Activated T-helper 2 cell treated with anti-CD3 and anti-CD28 coated beads, Interferon-gamma antibody, Interleukin-2, Interleukin-4, amounts not matched to agents 10 μg/mL and 5 μg/mL and 100 μg/mL, durations not matched to agents 14 hours and 24 hours and 36 hours (primary cell): ENCODE measurements at places on chromosomes 2 and 18. TPM values are rescaled to one million over a fixed set of nuclear protein-coding genes. Genes with fewer than 3 reads are reported as not detected.

Gene CCDC141
- total RNA-seq, result 3.6 and 4.2 TPM in 2 replicates

- no peak for DNase-seq
These were observed 157.9 kb upstream of the TTC39C start for GRCh38 chr18:23856466-23857163.

- no peak for DNase-seq
These were observed 206.5 kb upstream of the ZSWIM2 start for GRCh38 chr2:187055463-187055862.

Gene PCARE
- not detected in 2 replicates for total RNA-seq

Gene KCNK3
- not detected in 2 replicates for total RNA-seq
